ENCODE measurements at places on chromosomes 13 and 19.
A peak's percentile ranks its signal among the peaks of the same experiment; 100 is the strongest.

- no peak for DNase-seq
These were observed 30.7 kb downstream of the INSR start for GRCh38 chr19:7263521-7263920.

GRCh38 chr13:112726016-112726767 is 36.4 kb downstream of the ATP11A start:
- no peak for DNase-seq

- DNase-seq, result no peak
These were observed 6.1 kb downstream of the FOSB start for GRCh38 chr19:45473682-45474605.

DNA sequence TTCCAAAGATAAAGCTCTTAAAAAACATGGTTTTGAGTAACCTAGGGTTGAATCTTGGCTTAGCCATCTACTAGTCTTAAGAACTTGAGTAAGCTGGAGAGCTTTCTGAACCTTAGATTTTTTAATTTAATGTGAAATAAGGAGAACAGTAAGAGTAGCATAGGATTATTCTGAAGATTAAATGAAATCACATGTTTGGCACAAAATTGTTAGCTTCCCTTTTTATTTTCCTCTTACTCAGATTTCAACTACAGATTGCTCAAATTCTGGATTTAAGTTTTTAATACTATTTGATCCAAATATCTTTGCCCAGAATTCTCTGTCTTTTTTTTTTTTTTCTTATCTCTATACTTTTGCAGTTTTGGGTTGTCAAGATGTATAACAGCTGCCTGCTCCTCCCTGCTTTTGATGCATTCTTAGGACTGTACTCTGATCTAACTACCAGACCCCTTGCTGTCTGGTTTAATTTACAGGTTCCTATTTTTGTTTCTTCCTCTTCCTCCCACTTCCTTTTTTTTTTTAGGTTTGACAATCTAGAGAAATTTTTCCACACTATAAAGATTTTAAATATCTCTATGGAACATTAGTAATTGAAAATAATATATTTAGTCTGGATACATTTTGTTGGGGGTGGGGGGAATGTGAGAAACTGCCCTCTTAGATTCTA is 12.3 kb downstream of the POMP start:
- DNase-seq, result no peak

DNA sequence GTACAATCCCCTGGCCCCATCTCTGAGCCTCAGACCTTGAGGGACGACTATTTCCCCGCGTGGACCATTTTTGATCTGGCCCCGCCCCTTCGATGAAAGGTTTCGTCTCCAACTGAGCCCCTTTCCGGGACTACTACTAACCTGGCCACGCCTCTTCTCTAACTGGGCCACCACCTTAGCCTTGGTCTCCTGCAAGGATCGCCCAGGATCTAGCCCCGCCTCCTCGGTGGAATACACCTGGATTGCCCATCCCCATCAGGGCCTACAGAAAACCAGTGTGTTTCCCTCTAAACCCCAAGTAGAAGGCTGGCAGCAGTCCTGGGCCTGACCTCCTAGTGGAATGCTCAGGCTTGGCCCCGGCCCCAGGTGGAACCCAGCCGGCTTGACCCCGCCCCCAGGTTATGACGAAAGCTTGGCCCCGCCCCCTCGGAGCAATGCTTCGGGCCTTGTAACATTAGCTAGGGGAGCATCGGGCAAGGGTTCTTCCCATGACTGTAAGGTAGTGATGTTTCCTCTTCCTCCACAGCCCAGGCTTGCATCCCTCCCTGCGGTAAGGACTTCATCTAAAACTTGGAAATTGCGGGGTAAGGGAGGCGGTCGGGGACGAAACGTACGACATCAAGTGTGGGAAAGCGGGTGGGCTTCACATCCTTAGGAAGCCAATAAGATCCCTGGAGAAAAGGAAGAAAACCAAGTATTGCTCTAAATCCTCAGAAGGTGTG is 9.1 kb downstream of the SPACA6 start:
- DNase-seq, result no peak

GRCh38 chr13:78714717-78715116 is 55.8 kb upstream of the OBI1 start:
- no peak for DNase-seq

DNA sequence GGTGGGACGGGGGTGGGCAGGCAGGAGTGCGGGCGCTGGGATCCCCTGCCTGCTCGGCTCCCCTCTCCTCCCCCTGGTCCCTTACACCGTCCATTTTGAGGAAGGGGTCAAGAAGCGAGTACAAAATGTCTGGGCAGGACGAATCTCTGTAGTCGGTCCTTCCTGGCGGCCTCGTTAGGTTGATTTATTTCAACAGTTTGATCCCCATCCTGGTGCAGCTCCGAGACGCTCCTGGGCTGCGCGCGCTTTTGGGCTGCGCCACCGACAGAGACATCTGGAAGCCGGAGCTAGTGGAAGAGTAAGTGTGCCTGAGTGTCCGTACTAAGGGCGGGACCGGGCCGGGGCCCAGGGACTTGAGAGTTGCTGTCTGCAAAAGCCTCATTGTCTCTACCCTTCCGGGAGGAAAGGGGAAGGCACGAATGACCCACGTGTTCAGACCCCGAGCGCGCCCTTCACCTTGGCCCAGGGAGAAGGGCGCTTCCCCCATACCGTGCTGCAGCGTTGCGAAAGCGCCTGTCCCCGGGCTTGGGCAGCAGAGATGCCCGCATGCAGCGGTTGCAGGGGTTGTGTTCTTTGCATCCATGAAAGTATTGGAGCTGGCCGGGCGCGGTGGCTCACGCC is 1.8 kb downstream of the ZNF114 start:
- no peak for DNase-seq

- peak; percentile 100 for DNase-seq
These were observed 652 bp upstream of the TPGS1 start for GRCh38 chr19:506404-507285.

GRCh38 chr19:919199-920050 is 2.3 kb downstream of the KISS1R start:
- no peak for DNase-seq

- DNase-seq, result peak; percentile 48
These were observed 12.7 kb downstream of the ZNF574 start for GRCh38 chr19:42088471-42089190.

DNA sequence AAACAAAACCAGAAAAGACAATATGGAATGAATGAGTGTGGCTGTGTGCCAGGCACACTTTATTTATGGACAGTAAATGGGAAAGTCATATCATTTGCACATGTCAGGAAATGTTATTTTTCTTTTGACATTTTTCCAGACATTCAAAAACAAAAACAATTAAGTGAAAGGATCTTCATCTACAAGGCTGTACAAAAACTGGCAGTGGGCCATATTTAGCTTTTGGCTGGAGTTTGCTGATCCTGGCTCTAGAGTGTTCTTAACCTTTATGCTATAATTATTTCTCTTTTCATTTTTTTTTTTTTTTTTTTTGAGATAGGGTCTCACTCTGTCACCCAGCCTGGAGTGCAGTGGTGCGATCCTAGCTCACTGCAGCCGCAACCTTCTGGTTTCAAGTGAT is 6.5 kb upstream of the TNFSF9 start:
- DNase-seq, result no peak

GRCh38 chr19:6238643-6239281 is 41.0 kb downstream of the MLLT1 start:
- no peak for DNase-seq

DNA sequence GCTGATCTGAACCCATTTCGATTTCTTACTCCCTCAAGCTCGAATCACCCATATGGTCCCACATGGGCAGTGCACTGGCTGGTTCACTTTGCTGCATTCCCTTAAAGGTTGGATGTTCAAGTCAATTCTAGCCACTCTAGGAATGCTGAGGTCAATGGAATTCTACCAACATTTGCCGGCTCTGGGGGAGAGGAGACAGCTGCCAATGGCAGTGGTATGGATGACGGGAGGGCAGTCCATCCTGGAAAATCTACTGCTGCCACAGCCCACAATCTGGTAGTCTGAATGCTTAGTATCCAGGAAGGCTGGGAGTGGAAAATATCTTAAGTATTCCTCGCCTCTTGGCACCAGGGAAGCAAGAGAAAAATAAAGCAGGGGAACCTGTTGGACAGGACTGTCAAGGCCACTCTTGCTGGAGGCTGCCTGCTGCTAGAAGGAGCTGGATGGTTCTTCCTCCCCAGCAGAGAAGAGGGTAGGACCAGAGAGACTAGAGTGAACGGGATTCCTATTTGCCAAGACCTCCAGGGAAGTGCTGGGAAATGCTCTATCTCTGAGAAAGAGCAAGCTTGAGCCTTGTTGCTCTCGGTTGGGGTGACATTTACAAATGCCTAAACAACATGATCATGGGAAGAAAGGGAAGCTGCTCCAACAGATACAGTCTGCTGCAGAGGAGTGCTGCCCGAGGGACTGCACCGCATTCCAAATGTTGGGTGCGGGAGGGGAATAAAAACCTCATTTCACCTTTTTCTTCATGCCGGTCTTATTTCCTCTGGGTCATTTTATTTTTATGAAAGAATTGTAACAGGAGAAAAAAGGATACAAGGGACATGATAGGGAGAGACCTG is 20.7 kb upstream of the HMGB1 start:
- no peak for DNase-seq

GRCh38 chr19:42412227-42412626 is 15.0 kb downstream of the LIPE start:
- DNase-seq, result no peak

GRCh38 chr19:13153569-13154240 is 3.5 kb downstream of the IER2 start:
- no peak for DNase-seq

All from fibroblast of skin of left quadriceps (primary cell).